GM18507 (cell line): ENCODE measurements at places on chromosomes 7 and 10.

DNA sequence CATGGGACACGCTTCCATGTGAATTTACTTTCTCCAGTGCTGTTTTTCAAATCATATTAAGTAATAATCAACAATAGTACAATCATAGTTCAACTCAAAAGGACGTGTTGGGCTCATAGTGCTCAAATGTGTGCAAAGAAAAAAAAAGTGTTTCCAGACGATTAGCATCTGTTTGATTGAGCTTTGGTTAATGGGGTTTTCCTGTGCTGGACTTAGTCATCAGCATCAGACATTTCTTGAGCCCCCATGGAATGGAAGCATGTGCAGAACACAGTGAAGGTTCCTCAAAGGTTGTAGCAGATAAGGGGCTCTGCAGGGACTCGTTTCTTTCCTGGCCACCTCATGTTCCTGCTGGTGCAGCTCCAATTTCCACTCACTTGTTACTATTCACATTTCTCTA, 233.9 kb downstream of the PAXIP1 start:
- no peak for DNase-seq

GRCh38 chr7:2526659-2527504, 7.3 kb downstream of the LFNG start:
- DNase-seq = no peak

GRCh38 chr7:104993217-104993862, 20.7 kb upstream of the KMT2E start:
- DNase-seq = no peak

DNA sequence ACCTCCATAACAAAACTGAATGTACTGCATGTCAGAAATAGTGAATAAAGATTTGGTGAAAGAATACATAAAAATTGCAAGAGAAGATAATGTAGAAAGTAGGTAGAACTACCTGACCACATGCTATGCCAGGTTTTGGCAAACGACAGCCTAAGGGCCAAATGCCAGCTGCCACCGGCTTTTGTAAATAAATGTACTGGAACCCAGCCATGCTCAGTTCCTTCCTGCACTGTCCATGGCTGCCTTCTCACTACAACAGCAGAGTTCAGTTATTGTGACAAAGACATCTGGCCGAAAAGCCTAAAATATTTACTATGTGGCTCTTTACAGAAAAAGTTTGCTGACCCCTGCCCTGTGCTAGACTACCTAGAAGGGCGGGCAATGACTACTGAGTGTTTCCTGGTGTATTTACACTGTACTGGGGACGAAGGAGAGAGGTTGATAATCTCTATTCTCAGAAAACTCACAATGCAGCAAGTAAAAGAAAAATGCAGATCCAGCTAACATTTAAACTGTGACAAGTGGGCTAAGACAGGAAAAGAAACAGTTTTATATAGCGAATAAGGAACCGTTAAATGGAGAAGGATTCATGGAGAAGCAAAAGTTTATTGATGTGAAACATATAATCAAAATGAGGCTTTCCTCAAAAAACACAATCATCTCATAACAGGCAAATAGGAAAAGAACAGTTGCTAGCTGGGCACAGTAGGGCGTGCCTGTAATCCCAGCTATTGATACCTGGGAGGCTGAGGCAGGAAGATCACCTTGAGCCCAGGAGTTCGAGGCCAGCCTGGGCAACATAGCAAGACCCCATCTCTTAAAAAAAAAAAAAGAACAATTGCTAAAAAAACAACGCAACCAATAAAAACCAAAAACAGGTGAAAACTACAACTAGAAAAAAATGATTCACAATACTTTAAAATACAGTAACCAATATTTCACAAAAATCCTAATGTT, 13.7 kb downstream of the KIN start:
- no peak for DNase-seq

- no peak for DNase-seq
These were observed 14.7 kb downstream of the GPR141 start for GRCh38 chr7:37698276-37698675.

DNA sequence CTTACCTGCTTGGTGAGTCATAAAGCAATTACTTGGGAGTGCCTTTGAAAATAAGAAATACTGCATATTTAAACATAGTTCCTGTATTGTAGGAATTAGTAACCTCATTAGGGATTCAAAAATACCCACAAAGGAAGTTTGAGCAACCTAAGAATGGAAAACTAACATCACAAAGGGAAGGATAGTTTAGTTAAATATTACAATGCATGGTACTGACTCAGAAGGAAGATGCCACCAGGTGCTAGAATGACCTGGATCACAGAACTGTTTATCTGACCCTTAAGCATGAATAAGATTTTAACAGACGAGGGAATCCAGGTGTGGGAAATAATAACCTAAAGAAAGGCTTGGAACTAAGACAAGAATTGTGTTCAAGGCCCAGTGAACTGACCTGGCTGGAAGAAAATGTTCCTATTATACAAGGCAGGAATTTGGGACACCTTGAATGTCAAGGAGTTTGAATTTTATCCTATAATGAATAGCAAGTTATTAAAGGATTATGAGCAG, 106.4 kb downstream of the GSAP start:
- DNase-seq = no peak

DNA sequence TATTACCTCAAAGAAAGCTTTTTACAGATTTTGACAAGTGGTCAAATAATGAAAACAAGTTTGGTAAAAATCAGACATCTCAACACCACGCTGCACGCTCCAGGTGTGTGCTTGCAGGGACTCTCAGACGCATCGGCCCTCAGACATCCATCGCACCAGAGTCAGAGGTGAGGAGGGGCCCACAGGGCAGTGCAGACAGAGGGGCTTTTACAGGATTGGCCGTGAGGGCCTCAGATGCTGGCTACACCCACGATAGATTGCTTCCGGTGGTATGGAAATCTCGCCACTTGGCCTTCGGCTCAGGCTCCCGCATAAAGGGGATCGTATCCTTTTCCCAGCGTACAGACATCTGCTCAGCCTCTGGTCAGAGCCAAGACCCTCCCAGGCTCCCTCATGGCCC, 72.1 kb downstream of the TCERG1L start:
- no peak for DNase-seq

DNA sequence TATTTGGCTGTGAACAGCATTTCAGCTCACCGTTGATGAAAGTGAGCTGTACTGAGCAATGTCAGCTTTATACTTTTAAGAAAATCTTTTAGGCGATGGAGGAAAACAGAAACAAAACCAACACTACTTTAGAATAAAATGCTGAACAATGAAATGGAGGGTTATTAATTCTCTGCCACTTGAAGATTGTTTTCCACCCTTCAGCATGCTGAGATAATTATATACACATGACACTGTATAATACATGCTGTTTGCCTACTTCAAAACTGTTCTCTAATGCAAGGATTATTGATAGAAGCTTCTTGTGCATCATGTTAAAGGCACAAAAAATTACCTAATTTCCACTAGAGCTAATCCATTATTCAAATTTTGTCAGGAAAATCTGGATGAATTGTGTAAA, 66.8 kb downstream of the CACNA2D1 start:
- DNase-seq = no peak

- DNase-seq = no peak
These were observed 313.4 kb downstream of the CXCL12 start for GRCh38 chr10:44071479-44071878.

GRCh38 chr10:99565166-99565565, 32.4 kb downstream of the NKX2-3 start:
- DNase-seq = no peak

- no peak for DNase-seq
These were observed 8.9 kb downstream of the DLX6 start for GRCh38 chr7:97014145-97014750.

DNA sequence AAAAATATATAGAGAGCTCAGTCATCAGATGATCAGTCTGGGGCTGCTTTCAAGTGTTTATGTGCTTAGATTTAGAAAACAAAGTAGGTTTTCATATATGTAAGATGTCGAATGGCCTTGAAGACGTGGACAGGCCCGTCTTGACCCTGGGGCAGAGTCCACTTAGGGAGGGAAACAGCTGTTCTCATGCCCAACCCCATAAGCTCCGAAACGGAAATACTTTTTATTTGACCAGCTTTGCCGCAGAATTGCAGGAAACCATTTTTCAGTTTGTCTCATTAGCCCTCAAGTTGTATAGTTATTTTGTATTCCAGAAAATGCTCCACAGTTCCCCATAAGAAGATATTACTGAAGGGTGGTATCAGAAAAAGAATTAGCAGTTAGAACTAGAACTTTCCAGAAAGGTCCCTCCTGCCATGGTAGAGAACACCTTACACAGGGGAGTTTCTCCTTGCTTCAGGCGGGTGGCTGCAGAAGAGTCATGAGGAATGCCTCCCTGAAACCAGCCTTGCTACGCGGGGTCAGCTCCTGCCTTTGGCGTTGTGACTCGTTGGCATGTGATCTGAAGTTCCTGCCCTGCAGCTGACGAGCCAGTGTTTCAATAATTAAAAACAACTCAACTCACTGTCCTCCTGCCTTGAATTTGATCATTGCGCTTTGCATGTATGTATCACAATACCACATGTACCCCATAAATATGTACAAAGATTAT, 192.7 kb downstream of the CELF2 start:
- DNase-seq = no peak

DNA sequence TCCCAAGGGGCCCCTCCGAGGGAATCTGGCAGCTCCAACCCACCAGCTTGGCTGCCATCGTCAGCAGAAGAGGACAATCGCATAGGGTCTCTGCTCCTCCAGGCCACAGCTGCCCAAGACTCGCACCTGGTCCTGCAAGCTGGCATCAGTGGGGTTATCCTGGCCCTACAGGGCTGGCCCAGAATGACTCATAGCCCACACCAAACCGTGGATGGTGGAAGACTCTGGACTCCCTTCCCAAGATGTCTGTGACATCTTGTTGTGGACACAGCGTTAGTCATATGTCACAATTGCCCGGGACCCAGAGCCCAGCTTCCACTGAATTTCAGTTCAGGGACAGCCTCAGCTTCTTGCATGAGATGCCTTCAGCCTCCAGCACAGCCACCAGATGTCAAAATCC, 91.5 kb upstream of the CUX1 start:
- no peak for DNase-seq

GRCh38 chr7:66246554-66247171, 41.5 kb downstream of the TPST1 start:
- DNase-seq = no peak

DNA sequence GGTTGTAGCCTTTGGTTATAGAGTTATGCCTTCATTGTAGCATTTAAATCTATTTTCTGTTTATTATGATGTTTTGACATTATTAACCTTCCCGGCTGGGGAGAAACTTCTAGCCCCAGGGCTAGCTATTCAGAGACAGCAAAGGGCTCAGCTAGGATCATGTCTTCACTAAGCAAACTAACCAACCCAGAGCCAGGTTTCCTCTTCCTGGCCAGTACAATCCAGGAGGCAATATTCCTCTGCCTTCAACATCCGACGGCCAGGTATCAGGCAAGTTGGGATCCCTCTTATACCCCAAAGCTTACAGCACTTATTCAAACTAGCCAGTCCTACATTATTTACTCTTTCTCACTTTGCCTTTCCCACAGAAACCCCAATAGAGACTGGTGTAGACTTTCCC, 1060.7 kb upstream of the GHITM start:
- no peak for DNase-seq

- DNase-seq = no peak
These were observed 25.8 kb downstream of the AP5Z1 start for GRCh38 chr7:4800926-4801838.

- DNase-seq = no peak
These were observed 6.0 kb upstream of the PSMG3 start for GRCh38 chr7:1575809-1576208.

GRCh38 chr7:12239806-12240205, 28.7 kb downstream of the TMEM106B start:
- DNase-seq = no peak

DNA sequence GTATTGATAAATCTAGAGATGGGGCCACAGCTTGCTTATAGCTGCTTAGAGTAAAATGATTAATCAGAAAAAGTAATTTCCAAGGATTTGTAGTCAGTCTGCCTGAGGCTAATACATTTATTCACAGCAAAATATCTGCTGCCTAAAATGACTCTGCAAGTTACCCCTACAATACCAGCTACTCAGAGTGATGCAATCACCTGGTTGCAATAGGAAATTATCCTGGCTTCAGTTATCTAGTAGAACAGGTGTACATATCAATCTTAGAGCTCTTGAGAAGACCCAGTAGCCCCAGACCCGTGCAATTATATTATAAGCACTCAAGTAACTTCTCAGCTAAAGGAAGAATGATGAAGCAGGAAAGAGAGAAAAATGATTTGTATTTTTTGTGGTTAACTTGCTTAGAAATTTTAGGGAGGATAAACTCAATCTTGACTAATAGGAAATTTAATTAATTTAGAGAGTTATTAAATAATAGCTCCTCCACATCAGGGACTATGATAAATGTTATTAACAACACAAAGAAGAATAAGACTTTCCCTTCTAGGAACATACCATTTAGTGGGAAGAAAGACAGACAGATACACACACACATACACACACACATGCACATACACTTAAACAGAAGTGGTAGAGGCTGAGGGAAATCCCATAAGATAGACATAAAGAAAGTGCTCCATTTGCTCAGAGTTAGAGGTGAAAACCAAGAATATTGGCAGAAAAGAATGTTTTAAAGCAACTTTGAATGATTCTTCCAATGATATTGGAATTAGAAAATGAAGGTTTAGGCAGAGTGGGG, 140.4 kb upstream of the PRSS1 start:
- no peak for DNase-seq

DNA sequence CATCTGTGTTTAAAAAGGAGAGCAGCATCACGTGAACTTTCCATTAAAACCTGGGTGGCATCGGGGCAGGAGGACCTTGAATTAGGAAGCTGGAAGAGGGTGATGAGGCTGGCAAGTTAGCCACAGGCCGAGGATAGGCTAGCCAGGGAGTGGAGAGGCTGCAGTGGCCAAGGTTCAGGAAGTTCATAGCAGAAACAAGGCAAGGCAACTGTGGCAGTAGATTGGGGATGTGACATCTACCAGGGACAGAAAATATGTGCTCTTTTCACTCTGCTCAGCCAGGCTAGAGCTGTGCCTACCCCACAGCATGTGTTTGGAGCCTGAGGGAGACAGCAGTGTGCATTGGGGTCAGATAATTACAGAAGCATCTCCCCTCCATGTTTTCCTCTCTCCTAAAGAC, 2.2 kb upstream of the INPP5F start:
- DNase-seq = no peak

GRCh38 chr7:115328018-115328417, 406.1 kb downstream of the MDFIC start:
- DNase-seq = no peak

- DNase-seq = no peak
These were observed 47.0 kb upstream of the RASGEF1A start for GRCh38 chr10:43313901-43314300.

GRCh38 chr7:7817748-7818147, 99.3 kb upstream of the RPA3 start:
- no peak for DNase-seq

GRCh38 chr7:117023325-117023854, 70.1 kb downstream of the ST7 start:
- DNase-seq = no peak

GRCh38 chr10:8146650-8147049, 92.2 kb downstream of the GATA3 start:
- DNase-seq = no peak
